ENCODE measurements at places on chromosomes 3 and 15.

DNA sequence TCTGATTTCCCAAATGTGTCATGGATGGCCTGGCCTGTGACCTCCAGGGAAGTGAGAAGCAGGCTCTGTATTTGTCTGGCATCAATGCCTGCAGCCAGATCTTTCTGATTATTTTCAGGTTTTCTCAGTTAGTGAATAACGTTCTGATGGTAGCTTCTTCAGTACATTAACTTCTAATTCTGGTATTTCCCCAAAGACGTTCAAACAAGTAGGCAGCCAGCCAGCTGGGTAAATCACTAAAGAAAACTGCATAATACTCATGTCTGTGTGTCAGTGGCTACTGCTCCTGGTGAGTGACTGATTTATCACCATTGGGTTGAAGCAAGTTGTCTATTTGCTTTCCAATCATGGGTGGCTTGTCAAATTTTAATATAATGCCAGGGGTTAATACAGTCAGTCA, 162.6 kb upstream of the PFN2 start:
- no peak for DNase-seq

- peak; percentile 58 for DNase-seq
Observed at GRCh38 chr3:160163229-160163878, 61.9 kb upstream of the C3orf80 start.

GRCh38 chr15:95280711-95281110, 1049.3 kb downstream of the MCTP2 start:
- no peak for DNase-seq

- no peak for DNase-seq
Observed at GRCh38 chr15:53536479-53537120, 222.9 kb downstream of the WDR72 start.

- DNase-seq, result no peak
Observed at GRCh38 chr3:139522421-139522820, 17.1 kb downstream of the RBP1 start.

DNA sequence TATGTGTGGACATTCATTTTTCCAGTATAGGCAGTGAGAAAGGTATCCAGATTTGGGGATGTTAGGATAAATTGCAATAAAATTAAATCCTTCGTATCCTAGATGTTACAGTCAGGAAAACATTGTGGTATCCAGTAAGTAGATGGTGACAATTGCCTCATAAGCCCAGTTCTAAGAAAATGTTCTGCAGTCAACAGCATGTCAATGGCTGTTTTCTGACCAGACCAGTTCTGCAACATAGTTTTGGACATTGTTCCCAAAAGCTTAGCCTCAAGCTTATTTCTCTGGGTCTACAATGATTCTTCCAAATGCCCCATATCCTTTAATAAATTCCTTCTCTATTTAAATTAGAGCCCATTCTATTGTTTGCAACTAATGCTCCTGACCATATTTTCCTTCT, 480.7 kb downstream of the FHIT start:
- no peak for DNase-seq

DNA sequence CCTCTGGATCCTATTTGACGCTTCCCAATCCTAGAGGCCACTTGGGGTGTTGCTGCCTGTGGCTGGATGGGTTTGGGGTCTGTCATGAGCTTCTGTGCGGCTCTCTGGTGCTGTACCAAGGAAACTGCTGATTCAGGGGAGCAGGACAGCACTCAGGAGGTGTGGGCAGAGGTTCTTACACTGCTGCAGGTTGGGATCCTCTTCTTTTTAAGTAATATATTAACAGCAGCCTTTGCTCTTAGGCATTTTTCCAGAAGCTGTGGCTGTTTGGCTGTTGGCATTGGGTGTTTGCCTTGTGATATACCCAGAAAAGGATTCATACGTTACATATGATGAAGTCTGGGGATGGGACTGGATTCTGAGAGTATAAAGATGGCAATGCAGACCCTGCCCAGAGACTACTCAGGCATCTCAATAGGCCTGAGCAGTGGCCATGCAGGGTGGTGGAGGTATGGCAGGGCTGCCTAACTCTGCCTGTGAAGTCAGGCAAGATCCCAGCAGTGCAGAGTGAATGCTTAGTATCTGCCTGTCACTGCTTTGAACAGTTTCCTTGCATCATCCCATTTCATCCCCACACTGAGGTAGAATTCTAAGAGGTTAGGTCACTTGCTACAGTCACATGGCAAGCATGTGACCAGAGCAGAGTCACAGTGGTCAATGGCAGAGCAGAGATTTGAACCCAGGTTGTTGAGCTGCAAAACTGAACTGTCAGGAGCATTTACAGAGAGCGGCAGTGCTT, 3.9 kb downstream of the ABHD6 start:
- DNase-seq, result peak; percentile 32

DNA sequence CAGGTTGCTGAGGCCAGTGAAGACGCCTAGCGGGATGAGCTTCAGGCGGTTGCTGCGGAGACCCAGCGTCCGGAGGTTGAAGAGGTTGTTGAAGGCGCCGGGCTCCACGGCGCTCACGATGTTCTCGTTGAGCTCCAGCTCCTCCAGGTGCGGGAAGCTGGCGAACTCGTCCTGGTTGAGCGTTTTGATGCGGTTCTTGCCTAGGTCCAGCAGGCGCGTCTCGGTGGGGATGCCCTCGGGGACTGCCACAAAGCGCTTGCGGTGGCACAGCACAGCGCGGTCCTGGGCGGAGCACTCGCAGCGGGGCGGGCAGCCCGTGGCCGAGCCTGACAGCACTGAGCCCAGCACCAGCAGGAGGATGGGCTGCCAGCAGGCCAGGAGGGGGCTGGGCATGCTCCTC, 17.2 kb downstream of the LINGO1 start:
- DNase-seq, result no peak

DNA sequence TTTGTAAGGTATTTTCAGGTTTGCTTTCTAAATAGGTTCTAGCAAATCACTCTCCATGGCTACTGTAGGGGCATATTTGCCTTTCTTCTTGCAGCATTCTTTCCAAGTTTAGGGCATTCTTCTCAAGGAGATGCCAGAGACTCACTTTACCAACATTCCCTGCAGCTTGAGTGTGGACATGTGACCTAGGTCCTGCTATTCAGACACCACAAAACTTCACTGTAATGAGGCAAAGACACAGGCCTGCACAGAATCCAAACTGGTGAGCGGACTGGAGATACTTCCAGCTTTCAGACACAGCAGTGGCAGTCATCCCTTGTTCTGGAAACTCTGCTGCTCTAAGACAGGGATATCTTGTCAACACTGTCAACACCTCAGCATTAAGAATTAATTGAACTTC, 146.4 kb upstream of the PFN2 start:
- no peak for DNase-seq

- DNase-seq, result no peak
Observed at GRCh38 chr3:175593331-175593730, 734.2 kb downstream of the NAALADL2 start.

- peak; percentile 2 for DNase-seq
Observed at GRCh38 chr3:5301651-5302297, 114.3 kb downstream of the EDEM1 start.

GRCh38 chr3:114794894-114795630, 352.0 kb downstream of the ZBTB20 start:
- DNase-seq, result no peak

GRCh38 chr3:116863822-116864589, 154.4 kb downstream of the TUSC7 start:
- DNase-seq, result peak; percentile 61

GRCh38 chr3:127915115-127915936, at the start of gene KBTBD12:
TSS of gene KBTBD12 (plus strand) at chr3:127915232. CDS start at chr3:127923062, 7,830 bp downstream.
- DNase-seq, result no peak

DNA sequence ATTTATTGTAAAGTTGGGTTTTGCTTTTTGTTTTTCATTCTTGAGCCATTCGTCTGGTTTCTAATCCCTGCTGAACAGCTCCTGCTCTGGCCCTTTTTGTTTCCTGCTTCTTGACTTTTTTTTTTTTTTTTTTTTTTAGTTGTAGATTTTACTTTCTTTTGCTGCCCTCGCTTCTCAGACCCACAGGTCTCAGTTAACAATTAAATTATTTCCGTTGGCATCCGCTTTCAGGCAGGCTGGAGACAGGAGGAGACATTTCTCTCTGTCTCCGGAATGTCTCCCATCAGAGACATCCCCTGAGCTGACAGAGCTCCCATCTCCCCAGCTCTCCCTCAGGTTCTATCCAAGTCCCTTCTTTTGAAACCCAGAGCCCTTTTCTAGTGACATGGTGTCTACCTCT, 68.6 kb downstream of the SLC6A6 start:
- DNase-seq, result no peak

GRCh38 chr3:111238885-111239284, 167.3 kb downstream of the NECTIN3 start:
- DNase-seq, result no peak

DNA sequence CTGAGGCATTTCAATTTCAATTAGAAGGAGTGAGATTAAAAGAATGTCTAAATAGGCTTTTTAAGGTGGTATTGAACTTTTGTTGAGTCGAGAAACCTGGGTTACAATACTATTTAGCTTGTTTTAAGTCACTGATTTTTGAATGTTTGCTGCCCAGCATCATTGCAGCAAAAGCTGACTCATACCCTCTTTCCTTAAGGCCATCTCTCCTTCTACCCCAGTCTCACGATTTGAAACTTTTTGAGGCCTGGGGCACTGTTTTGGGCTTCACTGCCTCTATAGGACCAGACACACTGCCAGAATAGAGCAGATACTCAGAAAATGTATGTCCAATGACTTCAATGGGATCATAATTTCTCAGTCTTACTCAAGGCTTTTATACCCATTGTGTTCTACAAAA, 319.6 kb upstream of the TGFBR2 start:
- peak; percentile 69 for DNase-seq

GRCh38 chr3:105398437-105398836, 31.7 kb downstream of the ALCAM start:
- DNase-seq, result no peak

- DNase-seq, result no peak
Observed at GRCh38 chr3:168475704-168476103, 380.0 kb upstream of the GOLIM4 start.

- DNase-seq, result no peak
Observed at GRCh38 chr15:68618394-68618793, 39.6 kb downstream of the CORO2B start.

Measured in ELR (cell line).